ENCODE measurements at places on chromosomes 5 and 9.

DNA sequence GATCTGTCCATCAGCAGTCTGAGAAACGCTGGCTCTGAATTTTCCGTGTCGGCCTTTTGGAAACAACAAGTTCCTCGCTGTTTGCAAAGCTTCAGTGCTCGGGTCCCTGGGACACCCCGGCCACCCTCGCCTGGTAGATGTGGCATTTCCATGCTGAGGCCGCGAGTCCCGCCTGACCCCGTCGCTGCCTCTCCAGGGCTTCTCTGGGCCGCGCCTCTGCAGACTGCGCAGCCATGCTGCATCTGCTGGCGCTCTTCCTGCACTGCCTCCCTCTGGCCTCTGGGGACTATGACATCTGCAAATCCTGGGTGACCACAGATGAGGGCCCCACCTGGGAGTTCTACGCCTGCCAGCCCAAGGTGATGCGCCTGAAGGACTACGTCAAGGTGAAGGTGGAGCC, 4.7 kb downstream of the NTNG2 start:
- DNase-seq, result peak; percentile 24

GRCh38 chr9:69078069-69078468, 42.5 kb downstream of the FXN start:
- DNase-seq, result no peak

DNA sequence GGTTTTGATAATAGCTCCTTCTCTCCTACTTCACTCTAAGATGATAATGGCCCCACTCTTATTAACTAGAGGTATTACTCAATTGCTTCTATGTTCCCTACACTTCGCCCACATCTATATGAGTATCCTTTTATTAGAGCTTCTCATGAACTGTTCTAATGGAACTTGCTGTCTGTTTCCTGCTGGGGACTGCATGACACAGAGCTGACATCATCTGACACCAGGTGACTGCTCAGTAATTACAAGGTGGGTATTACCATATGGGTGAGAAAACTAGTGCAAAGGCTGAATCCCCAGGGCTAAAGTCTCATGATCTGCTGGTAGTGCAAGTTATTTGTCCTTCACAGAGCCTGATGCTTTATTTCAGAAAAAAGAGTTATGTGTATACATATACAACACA, 146.2 kb upstream of the PLCXD3 start:
- no peak for DNase-seq

GRCh38 chr5:95027151-95027721, 257.7 kb downstream of the MCTP1 start:
- no peak for DNase-seq

GRCh38 chr5:126965487-126965886, 64.9 kb downstream of the MARCHF3 start:
- no peak for DNase-seq

DNA sequence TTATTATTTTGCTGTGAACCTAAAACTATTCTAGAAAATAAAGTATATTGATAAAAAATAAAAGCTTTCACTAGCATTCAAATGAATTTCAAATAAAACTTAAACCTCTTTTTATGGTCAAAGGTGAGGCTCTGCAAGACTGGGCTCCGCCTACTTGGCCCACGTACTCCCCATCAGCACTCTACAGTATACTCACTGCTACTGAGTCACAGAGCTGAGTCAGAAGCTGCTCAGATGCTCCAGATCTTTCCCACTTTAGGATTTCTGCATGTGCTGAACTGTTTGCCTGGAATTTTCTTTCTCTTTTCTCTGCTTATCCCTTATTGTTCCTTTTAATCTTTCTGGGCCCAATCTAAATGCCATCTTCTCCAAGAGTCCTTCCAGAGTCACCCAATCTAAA, 331.9 kb upstream of the CCNG1 start:
- no peak for DNase-seq

DNA sequence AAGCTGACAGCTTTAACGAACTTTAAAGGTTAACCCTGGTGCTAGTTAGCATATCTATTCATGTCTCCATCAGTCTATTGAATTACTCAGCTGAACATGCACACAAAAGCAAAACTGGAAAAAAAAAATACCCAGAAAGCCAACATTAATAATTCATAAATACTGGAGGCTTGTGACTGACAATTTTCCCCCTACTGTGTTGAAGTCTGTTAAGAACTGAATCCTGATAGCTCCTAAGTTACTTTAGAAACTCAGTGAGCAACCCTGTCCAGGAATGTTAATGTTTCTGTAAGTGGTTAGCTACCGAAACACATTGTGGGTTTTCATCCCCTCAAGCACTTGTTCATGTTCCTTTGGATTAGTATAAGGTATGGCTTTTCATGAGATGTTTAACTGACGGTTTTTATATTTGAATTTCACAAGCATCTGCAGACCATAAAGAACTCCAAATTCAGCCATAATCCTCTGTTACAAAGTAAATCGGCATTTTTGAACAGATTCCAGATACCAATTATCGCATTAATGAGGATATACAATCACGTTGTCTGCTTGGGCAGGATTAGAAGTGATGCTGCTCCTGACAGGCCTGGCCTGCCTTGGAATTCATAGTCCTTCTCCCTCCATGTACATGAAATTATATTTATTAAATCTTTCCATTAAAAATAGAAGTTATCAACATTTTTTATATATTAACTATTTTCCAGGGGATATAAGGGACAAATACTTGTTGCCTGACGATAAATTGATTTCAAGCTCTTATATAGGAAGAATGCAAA, 331.2 kb downstream of the TLE4 start:
- DNase-seq, result no peak

- no peak for DNase-seq
These were observed 74.0 kb upstream of the SPTLC1 start for GRCh38 chr9:92188969-92189781.

DNA sequence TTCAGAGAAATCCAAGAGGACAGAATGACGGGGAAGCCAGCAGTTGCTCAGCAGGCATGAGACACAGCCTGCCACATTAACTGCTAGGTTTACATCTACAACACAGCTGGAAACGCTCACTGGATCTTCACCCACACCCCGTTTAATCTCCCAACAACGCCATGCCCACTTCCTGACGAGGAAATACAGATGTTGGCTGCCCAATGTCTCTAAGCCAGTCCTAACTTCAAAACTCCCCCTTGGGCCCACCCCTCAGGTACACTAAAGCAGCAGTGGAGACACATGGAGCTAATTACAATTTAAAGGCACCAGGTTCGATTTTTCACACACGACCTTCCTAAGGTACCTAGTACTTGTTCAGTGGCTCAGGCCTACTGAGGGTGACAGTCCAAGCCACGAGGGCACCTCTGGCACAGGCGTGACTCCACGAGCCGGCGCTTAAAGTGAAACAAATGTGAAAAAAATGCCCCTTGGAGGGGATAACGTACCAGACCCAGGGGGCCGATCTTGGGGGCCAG, 904 bp downstream of the RPL12 start:
- no peak for DNase-seq

- peak; percentile 65 for DNase-seq
These were observed 25.5 kb upstream of the STXBP1 start for GRCh38 chr9:127586537-127586936.
